ENCODE measurements at places on chromosomes 6 and 20.

- DNase-seq, result no peak
Observed at GRCh38 chr6:103284835-103285234, 1574.9 kb downstream of the HACE1 start.

DNA sequence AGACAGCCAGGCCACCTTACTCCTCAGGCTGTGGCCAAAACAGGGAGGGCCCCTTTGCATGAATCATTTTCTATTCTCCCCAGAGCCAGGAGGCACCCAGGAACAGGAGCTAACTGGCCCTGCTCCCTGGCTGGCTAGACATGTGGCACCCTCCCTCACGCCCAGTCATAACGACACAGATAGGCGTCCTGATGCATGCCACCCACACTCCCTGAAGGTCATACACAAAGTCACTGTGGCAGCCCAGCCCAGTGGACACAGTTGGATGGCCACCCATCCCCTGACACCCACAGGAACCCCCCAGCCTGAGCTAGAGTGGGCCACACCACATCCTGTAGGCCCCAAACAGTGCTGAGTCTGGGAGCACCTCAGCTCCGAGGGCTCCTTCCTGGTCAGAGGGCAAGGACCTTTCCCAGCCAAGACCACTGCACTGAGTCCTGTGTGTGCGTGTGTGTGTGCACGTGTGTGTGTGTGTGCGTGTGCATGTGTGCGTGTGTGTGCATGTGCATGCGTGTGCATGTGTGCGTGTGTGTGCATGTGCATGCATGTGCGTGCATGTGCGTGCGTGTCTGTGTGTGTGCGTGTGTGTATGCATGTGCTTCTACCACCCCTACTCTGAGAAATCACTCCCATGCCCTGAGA lies 21.6 kb downstream of the TFEB start:
- DNase-seq, result no peak

DNA sequence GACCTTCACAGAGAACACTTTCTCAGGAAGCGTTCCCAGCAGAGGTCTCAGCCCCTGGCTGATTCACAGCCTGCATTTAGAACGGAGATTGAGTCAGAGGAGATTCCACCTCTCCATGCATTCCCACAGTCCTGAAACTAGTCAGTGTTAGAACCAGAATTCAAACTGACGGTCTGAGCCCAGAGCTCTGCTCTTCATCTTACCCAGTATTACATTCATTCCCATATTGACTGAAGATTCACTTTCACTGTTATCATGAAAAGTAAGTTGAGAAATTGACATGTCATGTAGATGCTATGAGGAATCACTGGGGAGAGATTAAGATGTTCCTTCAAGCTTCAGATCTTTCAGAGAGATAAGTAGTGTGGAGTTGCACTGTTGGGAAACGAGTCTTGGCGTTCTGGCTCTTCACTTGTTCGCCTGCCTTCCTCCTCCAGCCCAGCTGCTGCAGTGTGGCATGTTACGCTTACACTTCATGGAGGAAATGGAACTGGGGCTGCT lies 28.3 kb downstream of the MAS1 start:
- no peak for DNase-seq

DNA sequence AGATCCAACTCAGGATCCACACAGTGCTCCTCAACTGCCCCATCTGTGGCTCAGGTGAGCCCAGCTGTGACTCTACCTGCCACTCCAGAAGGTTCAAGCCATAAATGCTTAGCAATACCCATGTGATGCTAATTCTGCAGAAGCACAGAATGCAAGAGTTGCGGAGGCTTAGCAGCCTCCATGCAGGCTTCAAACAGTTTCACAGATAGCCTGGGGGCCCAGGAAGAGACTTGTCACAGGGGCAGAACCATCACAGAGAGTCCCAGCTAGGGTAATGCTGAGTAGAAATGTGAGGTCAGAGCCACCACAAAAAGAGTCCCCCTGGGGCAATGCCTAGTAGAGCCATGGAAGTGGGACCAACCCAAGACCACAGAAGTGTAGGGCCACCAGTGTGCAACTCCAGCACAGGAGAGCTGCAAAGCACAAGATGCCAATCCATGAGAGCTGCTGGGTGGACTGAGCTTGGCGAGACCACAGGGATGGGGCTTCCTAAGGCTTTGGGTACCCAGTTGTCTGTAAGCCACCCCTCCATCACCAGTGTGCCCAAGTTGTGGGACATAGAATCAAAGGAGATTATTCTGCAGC lies 283.9 kb downstream of the UBE3D start:
- DNase-seq, result no peak

- DNase-seq, result no peak
Observed at GRCh38 chr20:34999021-34999451, 43.4 kb downstream of the MYH7B start.

DNA sequence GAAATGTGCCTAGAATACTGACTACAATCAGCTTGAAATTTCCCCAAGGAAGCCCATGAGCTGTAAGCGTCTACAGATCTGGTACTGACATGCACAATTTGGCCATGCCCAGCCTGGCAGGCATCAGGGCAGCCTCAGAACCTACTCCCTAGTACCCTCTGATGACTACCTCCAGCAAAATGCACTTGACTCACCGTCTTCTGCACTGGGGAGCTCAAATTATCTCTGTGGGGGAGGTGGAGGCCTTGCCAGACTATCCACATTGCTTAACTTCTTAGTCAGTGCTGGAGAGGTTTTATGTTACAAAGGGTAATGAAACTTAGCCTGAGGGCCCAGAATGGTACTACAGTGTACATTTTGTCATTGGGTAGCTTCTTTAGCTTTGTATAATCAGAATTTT lies 126.0 kb upstream of the ADGRF1 start:
- DNase-seq, result no peak

GRCh38 chr6:96909811-96910210 lies 12.1 kb upstream of the NDUFAF4 start:
- DNase-seq, result no peak

GRCh38 chr20:51541189-51542032 lies 1.1 kb downstream of the NFATC2 start:
- DNase-seq, result peak; percentile 93

DNA sequence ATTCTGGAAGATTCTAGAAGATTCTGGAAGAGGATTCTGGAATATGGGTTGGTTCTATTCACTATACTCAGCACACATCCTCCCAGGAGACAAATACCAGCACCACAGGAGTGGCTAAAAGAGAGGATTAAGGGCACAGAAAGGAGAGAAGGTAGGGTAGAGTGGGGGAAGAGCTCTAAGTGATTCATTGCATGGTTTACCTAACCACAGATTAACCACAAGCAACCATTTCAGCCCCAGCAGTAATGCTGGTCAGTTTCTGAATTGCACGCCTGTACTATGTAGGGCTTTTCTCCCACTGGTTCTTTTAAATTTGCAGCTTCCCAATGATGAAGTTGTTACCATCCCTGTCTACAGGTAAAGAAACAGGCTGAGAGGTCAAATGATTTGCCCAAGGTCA lies 192.7 kb upstream of the PMEPA1 start:
- DNase-seq, result no peak

DNA sequence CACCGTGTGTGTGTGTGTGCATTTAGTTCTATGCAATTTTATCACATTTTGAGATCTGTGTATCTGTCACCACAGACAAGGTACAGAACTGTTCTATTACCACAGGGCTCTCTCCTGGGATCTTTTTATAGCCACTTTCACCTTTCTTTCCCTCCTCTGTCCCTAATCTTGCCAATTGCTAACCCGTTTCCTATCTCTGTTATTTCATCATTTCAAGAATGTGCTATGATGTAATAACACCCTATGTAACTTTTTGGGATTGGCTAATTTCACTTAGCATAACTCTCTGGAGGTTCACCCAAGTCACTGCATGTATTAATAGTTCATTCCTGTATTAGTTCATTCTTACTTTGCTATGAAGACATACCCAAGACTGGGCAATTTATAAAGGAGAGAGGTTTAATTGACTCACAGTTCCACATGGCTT lies 657.7 kb downstream of the QKI start:
- no peak for DNase-seq

DNA sequence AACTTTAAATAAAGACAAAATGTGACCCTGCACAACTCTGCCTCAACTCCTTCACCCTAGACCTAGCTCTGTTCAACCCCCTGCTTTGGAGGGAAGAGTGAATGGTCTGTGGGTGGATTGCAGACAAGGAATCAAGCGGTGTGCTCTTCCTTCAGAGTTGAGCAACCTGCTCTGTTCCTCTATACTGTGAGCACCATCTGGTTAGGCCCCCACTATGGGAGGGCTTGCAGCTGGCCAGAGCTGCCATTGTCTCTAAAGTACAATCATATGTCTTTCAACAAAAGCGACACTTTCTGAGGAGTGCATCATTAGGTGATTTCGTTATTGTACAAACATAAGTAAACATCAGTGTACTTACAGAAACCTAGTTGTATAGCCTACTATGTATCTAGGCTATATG lies 406.1 kb upstream of the MARCKS start:
- DNase-seq, result no peak

- peak; percentile 82 for DNase-seq
Observed at GRCh38 chr6:692858-693722, at the start of gene EXOC2. TSS of gene EXOC2 (minus strand) at chr6:693139. CDS start at chr6:637818, 55,321 bp downstream.

DNA sequence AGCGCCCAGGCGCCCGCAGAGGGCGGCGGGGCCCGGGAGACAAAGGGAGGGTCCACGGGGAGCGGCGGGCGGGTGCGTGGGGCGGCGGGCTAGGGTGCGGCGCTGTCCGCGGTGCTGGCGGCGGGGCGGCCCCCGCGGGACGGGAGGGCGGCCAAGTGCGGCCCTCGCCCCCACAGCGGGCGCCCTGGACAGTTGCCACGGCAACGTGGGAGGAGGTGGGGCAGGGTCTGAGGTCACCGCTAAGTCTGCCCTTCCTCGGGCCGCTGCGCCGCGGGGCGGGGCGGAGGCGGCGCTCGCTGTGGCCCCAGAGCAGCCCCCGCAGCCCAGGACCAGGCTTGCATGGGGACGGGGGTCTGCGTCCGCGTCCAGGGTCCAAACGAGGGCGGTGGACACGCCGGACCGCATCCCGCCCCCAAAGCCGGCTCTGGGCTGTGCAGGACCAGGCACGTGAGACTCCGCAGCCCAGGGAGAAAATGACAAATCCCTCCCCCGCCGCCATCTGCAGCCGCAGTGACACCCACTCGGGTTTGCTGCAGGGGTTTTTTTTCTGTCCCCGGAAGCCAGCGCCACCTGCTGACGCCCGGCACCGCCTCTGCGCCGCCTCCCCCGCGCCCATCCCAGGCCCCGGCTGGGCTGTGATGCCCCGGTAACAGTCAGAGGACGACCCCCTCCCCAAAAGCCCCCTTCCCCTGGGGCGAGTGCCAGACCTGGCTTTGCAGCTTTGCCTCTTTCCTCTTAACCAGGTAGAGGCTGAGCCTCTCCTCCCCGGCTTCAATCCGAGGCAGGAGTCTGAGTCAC lies 36.8 kb downstream of the YTHDF1 start:
- DNase-seq, result peak; percentile 70

DNA sequence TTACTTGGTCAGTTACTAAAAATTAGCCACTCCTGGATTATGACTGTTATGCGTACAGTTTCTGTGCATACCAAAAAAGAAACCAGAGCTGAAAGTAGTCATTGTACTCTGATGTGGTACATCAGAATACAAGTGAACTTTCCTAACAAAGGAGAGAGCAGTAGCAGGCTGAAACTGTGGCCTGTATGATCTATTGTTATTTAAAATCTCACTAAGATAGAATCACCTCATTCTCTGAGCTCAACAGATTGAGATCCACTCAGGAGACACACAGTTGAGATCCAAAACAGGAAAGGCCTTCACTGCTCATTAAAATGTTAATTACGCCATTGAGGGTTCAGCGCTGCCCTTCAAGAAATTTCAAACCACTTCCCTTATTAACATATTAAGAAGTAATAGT lies 576.4 kb downstream of the LMBRD1 start:
- DNase-seq, result no peak

- DNase-seq, result no peak
Observed at GRCh38 chr6:136016228-136017225, 165.0 kb downstream of the PDE7B start.

- DNase-seq, result peak; percentile 96
Observed at GRCh38 chr6:134240665-134241431, 77.1 kb downstream of the SGK1 start.

DNA sequence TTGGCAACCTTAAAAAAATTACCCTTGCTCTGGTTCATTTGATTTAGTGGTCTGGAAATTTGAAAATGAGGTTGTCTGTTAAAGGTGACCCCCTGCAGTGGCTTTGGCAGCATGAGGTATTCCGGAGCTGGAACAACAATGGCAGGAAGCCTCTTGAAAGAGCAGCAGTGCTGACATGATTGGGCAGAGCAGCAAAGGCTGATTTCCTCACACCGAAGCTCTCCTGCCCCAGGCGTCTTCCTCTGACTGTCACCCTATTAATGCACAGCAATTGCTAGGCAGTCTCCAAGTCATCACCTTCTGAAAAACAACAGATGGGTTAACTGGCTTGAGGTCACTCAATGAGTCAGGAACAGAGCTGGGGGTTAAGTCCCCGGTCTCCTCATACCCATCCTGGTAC lies 241.8 kb upstream of the MMS22L start:
- DNase-seq, result no peak

DNA sequence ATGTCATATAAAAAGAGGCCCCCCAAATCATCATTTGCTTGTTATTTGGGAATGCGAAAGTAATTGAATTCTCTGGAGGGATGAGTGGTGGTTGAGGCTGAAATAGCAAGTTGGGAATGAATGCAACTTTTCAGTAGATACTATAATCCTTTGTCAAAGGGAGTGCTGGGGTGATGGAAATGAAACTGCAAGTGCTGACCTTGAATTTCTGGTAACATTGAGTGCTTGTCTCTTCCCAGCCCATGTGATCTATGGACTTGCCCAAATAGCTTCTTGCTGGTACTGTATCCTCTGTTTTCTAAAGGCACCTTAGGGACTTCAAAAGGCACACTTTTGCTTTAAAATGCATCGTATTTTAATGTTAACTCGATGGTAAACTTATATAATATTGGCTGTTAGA lies 14.8 kb downstream of the PAQR8 start:
- DNase-seq, result no peak

DNA sequence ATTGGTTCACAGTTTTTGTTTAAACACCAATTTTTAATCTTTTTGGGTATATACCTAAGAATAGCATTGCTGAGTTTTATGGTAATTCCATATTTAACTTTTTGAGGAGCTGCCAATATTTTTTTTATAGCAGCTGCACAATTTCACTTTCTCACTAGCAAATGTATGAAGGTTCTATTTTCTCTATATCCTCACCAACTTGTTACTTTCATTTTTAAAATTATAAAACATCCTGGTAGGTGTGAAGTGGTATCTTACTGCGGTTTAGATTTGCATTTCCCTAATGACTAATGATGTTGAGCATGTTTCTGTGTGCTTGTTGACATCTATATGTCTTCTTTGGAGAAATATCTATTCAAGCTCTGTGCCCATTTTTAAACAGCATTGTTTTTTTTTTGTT lies 452.1 kb downstream of the GRIK2 start:
- no peak for DNase-seq

- no peak for DNase-seq
Observed at GRCh38 chr6:119034827-119035458, 43.5 kb downstream of the FAM184A start.

GRCh38 chr20:24366336-24367004 lies 103.0 kb upstream of the SYNDIG1 start:
- no peak for DNase-seq

GRCh38 chr6:25007269-25007699 lies 71.5 kb upstream of the RIPOR2 start:
- no peak for DNase-seq

- no peak for DNase-seq
Observed at GRCh38 chr6:140915551-140915950, 1217.2 kb upstream of the GJE1 start.

All from T-cell (primary cell).